ENCODE measurements at places on chromosomes 6 and 20.
A peak's percentile ranks its signal among the peaks of the same experiment; 100 is the strongest.

DNA sequence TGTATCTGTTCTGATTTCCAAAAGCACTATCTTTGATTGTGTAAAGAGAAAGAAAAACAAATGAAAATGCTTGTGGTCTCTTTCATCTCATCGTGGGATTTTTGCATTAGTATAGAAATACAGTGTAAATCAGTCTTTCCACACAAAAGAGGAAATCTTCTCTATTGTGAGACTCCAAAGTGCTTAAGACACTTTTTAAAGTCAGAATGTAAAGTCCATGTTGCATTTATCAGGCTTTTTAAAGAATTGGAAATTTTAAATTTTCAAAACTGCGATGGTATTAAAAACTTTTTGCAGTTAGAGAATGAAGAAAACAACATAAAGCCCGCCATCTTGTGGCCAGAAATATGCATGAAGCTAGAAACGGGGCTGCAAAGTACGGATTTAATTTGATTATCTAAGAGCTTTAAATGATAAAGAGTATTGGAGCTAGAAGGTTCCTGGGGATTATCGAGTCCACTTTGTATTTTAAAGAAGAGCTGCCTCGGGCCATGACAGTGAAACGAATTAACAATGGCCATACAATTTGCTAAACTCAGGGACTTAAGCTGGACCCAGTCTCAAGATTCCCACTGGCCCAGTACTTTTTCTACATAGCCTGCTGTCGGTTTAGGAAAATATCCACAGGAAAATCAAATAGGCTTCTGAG, 339.6 kb downstream of the ARHGAP18 start:
- DNase-seq = peak; percentile 55

GRCh38 chr6:151699719-151700118, 107.8 kb upstream of the ESR1 start:
- no peak for DNase-seq

GRCh38 chr20:48635791-48636267, 192.0 kb downstream of the PREX1 start:
- DNase-seq = peak; percentile 75

- no peak for DNase-seq
These were observed 116.0 kb upstream of the SUPT3H start for GRCh38 chr6:45493761-45494160.

- DNase-seq = no peak
These were observed 48.1 kb upstream of the MC3R start for GRCh38 chr20:56200456-56200855.

DNA sequence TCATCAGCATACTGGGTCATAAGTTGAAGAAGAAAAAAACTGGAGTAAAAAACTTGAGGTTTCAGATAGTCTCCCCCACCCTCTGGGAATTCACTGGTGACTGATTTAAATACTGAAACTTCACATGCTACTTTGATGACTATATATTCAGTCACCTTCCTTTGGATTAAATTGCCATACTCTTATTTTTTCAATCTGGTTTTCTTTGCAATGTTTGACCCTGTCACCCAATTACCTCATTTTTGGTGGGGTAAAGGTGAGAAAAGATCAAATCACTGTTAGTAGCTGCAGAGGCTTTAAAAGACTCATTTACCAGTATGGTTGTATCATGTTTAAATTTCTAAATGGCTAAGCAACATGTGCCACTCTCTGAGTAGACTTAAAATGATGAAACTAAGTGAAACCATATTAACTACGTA, 862.7 kb upstream of the FLRT3 start:
- DNase-seq = no peak

GRCh38 chr20:57879779-57880570, 170.2 kb upstream of the PMEPA1 start:
- DNase-seq = no peak

GRCh38 chr6:150876598-150876997, 11.1 kb downstream of the MTHFD1L start:
- no peak for DNase-seq

Measured in stimulated activated CD4-positive, alpha-beta T cell treated with anti-CD3 and anti-CD28 coated beads, Interleukin-2, amount 100 ng/mL, for 24 hours (primary cell).